ENCODE measurements at places on chromosomes 6 and 20.
A peak's percentile ranks its signal among the peaks of the same experiment; 100 is the strongest.

DNA sequence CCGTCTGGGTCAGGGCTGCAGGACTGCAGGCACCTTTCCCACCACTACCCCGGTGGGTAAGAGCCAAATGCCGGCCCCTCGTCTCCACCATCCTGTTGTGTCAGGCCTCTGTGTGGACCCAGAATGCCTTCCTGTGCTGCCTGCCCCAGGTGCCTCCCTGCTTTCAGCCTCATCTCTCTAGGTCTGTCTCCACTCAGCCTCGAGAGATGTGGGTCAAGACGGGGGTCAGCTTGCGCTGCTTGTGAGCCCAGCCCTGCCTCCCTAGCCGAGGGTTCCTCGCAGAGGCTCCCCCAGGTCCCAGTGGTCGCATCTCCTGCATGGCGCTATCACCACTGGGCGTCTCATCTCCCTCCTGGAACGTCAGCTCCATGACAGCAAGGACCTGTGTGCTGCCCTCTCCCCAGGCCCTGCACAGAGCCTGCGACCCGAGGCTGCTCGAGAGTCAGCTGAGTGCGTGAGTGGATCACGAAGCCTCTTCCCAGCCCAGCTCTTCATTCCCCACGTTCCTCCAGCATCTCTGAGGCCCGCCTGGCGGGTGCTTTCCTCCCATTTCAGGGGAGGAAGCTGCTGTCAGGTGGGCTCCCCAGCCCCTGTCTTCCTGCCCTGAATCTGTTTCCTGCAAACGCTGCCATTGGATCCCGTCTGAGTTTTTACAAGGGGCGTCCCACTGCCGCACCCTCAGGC, 38.7 kb upstream of the ZBP1 start:
- DNase-seq = no peak

DNA sequence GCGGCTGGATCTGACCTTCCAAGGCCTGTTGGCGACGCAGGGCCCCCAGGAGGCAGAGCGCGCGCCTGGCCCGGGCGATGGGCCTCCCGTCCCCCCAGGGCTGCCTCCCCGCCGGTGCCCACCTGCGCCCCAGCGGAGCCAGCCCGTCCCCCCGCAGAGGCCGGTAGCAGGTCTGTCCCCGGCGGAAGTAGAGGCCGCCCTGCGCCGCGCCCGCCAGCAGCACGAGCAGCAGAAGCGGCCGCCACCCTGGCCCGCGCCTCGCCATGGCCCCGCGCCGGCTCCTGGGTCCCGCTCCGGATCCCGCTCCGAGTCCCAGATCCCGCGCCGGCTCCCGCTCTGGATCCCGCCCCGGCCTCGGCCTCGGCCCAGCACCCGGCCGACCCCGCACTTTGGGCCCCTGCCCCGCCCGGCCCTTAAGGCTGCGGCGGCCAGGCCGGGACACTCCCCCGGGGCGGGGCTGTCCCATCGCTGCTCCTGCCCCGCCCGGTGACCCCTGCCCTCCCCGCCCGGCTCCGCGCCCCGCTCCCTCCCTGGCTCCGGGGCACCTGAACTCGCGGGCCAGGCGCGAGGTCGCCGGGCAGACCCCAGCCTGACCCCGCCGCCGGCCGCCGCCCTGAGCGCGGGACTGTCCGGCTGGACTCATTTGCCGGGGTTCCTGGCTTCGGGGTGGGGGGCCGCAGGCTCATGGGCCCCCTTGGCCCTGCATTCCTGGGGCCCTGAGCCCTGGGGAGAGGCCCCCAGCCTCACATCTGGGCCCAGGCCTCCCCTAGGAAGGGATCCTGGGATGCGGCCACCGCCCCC, at the start of gene CTSZ:
Gene CTSZ, minus strand, starts transcription at position 391 of the 801 bp plus-strand sequence. Its CDS starts 126 bp downstream, at position 265.
- DNase-seq = no peak

DNA sequence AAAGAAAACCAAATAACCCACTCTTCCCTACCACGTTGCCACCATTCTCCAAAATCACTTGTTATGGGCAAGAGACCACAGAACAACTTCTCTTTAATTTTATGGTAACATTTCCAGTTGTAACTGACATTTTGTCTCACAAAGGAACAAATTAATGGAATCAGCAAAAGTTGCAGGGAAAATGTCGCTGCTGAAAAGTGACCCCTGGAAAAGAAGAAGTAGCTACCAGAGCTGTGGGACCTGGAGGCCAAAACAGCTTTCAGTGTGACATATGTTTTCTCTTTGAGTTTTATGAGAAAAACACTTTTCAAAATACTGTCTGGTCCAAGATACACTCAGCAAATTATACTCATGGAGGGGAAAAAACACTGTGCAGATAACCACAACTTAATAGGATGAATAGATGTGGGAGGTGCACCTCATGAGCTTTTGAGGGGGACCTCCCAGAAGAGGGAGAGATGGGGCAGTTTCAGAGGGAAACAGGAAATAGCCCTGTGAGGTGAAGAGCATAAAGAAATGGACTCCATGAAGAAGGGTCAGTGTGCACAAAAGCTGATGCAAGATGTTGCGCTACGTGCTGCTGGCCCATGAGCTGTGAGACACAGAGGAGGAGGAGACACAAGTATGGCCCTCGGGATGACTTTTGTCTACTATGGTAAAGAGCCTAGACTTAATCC, 87.3 kb downstream of the DTNBP1 start:
- no peak for DNase-seq

GRCh38 chr6:19167251-19167650, 669.9 kb upstream of the ID4 start:
- DNase-seq = no peak

- peak; percentile 62 for DNase-seq
Observed at GRCh38 chr6:33118525-33119123, 42.8 kb downstream of the HLA-DPB1 start.

GRCh38 chr20:63507083-63507743, 8.3 kb upstream of the EEF1A2 start:
- no peak for DNase-seq

DNA sequence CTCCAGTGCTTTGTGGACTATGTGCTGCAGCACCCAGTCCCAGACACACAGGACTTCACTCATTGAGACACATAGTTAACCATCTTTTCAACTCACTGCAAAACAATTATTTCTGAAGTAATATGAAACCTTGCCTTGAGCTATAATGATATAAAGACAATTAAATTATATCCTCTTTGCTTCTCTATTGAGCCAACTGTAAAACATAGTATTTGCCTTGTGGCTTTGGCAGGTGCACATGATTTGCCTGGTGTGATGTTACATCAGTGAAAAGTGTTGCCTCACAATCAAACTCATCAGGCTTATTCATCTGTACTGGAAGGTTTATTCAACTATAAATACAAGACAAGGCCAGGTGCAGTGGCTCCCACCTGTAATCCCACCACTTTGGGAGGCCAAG, 80.6 kb downstream of the NCOA7 start:
- DNase-seq = peak; percentile 36

DNA sequence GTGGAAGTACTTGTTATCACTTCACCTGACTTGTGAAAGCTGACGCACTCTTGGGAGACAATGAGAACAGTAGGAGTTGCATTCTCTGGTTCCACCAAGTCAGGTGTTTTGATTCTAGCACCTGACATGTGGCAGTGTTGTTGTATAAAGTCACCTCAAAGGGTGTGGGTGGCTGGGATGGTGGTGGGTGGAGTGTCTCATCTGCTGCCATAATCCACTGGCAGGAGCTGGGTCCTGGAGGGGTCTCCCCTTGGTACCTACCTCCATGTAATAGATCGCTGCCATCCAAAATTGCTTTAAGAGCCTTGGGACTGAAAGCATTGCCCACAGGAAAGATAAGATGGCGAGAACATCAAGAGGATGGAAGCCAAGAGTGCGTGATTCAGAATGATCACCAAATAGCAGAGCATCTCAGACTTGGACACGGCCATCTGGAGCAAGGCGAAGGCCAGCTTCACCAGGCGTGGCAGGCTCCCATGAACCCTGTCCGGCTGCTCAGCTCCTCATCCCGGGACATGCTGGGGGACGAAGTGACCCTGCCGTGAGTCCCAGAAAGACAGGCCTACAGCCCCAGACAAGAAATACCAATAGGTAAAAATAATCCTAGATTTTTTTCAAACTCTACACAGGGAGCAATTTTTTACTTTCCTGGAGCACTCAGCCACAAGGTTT, 56.6 kb downstream of the NPEPL1 start:
- no peak for DNase-seq

GRCh38 chr20:13436530-13436929, 202.2 kb downstream of the TASP1 start:
- DNase-seq = no peak

DNA sequence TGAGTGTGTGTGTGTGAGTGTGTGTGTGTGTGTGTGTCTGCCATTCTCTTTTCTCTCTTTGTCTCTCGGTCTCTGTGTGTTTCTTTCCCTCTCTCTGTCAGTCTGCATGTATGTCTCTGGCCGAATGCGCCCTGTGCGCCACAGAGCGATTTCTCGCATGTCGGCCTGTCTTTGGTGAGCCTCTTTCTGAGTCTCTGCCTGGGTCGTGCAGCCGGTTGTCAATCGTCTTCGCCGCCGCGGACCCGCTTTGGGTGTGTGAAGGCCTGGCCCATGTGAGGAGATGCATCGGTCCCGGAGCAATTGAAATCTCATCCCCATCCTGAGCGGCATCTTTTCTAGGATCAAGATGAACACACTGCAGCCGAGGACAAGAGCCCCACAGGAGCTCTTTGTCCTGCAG, 1567.2 kb upstream of the DEFB115 start:
- DNase-seq = no peak

GRCh38 chr6:105785066-105785811, 300.9 kb upstream of the PRDM1 start:
- DNase-seq = no peak

- no peak for DNase-seq
Observed at GRCh38 chr6:73388433-73388799, 6.2 kb upstream of the DDX43 start.

DNA sequence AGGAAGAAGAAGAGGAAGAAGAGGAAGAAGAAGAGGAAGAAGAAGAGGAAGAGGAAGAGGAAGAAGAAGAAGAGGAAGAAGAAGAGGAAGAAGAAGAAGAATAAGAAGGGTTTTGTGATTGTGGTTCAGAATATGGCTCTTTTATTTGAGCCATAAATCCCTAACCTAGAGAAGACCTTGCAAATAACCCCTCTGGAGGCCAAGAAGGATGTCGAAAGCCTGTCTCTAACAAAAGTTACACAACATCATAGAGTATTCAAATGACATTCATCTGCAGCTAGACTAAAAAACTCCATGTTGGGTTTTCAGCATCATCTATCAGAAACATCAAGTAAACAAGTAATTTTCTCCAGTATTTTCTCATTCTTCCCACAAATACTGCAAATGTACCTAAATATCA, 100.9 kb downstream of the RNASET2 start:
- no peak for DNase-seq
